Right cardiac atrium (tissue), 5 donors: ENCODE measurements at places on chromosomes 7 and 10.

GRCh38 chr7:35993113-35993512 lies 159.9 kb upstream of the EEPD1 start:
- no peak for DNase-seq

- no peak for DNase-seq
Measured at GRCh38 chr7:103622274-103622673, 176.3 kb upstream of the SLC26A5 start.

- peak; percentile 73 for DNase-seq
Measured at GRCh38 chr7:23106057-23106822, 655 bp downstream of the KLHL7 start.

GRCh38 chr7:125061776-125062397 lies 132.3 kb upstream of the POT1 start:
- DNase-seq: no peak

- no peak for DNase-seq
Measured at GRCh38 chr10:96665306-96665705, 55.0 kb downstream of the PIK3AP1 start.

DNA sequence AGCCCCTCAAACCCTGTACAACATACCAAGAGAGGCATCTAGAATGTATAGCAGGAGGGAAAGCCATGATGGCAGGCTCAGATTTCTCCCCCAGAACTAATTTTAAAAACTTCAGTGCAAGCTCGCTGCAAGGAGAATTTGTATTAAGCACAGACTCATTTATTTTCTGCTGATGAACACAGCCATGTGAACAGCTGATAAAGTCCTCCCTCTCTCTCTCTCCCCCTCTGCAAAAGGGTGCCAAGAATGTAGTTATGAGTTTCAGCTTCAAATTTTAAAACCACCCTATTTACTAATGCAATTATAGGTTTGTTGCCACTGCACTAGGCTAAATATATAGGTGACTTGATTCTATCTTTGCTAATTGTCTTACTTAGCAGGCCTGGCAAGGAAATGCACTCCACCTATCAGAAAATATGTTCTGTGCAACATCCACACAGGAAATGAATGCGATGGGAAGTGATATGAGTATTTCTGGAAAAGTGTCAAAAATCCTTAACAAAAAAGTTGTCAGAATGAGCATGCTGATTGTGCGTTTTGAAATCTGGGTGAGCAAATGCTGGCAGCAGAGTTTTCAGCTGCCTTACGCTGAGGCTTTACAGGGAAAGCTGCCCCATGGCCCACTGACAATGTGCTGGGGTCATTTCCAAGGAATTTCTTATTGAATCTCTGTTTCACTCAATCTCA lies 43.4 kb upstream of the GHITM start:
- DNase-seq: peak; percentile 69

DNA sequence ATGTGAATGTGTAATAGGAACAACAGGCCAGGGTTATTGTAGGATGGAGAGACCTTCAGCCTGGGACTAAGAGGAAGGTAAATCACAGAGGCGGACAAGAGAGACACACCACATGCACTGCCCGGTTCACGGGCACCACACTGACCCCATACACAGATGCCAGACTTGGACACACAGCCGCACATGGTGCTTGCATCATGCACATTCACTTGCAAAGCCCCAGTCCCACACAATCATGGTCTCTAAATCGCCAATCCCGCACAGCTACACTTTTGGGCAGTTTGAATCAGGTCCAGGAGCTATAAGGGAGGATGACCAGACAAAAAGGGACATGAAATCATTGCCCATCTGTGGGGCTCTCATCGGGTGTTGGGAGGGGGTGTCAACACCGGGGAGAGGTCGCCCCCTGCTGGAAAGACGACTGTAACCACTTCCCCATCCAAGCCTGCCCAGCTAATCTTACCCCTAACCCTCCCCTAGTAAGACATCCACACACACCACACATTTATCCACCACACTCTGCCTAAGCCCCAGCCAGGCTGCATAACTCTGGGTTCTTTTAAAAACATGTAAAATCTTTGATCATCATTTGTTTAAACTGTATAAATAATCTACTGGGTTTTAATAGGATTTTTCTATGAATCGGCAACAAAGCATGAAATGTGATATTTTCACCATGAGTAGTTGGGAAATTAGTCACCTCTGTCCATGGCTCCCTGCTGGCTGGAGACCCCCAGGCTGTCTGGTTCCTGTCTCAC lies 40.5 kb upstream of the SLF2 start:
- no peak for DNase-seq

GRCh38 chr7:135684136-135684535 lies 21.8 kb downstream of the STMP1 start:
- DNase-seq: no peak

- no peak for DNase-seq
Measured at GRCh38 chr10:76043261-76043660, 611.8 kb downstream of the LRMDA start.

- no peak for DNase-seq
Measured at GRCh38 chr10:132172091-132173066, 14.4 kb upstream of the DPYSL4 start.

- no peak for DNase-seq
Measured at GRCh38 chr7:92747041-92747835, 89.1 kb downstream of the CDK6 start.

- DNase-seq: no peak
Measured at GRCh38 chr7:39051707-39052106, 74.0 kb downstream of the POU6F2 start.

DNA sequence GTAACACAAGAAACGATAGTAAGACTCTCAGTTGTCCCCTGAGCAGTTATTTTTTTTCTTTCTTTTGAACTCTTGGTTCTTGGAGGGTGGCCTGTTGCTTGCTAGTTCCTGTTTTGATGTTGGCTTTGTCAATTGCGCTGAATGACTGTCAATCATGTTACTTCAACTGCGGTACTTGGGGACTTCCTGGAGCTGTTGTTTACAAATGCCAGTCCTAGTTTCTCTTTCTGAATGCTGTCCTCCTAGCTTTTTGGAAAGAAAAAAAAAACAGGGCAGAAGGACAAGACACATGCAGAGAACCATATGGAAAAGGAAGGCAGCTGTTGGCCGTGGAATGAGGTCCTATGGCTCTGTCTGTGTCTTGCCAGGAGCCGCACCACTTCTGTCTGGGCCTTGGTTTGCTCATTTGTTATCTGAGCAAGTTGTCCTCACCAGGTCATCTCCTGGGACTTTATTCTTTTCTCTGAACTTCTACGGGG lies 7.0 kb upstream of the PDCD4 start:
- no peak for DNase-seq

DNA sequence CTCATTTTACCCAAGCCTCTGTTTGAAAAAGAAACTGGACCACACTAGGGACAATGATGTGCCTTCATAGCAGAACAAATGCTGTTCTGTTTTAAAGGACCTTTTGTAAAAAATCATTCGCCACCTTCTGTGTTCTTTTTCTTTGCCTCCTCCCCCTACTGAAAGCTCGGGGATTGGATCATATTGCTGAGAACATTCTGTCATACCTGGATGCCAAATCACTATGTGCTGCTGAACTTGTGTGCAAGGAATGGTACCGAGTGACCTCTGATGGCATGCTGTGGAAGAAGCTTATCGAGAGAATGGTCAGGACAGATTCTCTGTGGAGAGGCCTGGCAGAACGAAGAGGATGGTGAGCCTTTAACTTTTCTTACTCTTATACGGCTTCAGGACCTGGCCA lies 62.2 kb downstream of the POLL start:
- no peak for DNase-seq

- no peak for DNase-seq
Measured at GRCh38 chr7:14717816-14718215, 184.7 kb downstream of the DGKB start.

GRCh38 chr7:121003986-121004685 lies 15.6 kb downstream of the CPED1 start:
- no peak for DNase-seq

GRCh38 chr7:11784769-11785536 lies 47.0 kb downstream of the THSD7A start:
- DNase-seq: no peak

GRCh38 chr10:17353568-17354300 lies 100.7 kb downstream of the ST8SIA6 start:
- no peak for DNase-seq

GRCh38 chr7:92612501-92612900 lies 22.3 kb upstream of the FAM133B start:
- DNase-seq: no peak

DNA sequence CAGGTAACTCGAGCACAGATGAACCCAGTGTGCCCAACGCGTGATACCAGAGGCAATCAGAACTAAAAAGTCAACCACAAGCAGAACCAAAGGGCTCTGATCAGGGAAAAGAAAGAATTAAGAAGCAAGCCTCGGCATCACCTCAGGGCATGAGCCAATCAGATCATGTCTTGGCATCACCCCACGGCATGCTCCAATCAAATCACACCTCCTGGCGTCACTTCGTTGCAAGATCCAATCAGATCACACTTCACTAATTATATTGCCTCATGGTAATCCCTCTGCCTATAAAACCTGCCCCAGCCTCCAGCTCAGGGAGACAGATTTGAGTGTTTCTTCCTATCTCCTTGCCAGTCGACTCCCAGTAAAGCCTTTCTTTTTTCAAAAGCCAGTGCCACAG lies 46.8 kb downstream of the TYW1B start:
- DNase-seq: no peak
